Endodermal cell (in vitro differentiated cells): ENCODE measurements at places on chromosomes 2 and 18.

DNA sequence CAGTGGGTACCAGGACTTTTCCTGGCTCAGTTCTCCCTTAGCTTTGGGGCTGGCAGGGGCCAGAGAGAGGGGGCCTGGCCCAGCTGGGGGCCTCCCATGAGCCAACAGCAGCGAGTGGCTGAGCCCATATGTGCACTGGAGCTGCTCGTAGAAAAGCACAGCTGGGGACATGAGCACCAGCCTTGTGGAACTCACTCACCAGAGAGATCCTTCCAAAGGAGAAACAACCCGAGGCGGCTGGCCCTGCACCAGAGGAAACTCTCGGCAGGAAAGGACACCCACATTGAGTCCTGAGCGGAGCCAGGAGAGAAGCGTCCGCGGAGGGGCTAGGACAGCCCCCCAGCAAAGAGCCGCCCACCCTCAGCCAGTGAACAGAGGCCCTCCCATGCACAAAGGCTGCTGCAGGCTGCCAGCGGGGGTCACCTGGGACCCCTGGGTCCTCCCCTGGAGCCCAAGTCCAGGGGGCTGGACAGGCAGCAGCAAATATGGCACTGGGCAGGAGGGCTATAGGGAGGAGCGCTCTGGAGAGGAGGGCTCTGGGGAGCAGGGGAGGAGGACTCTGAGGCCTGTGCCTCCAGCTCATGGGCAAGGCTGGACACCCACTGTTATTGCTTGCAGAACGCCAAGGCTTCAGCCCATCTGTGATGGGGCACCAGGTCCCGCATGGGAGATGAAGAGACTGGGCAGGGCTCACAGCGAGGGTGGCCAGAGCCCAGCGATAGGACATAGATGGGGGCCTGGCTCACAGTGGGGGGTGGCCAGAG lies 42.1 kb upstream of the SNED1 start:
- peak; percentile 38 for DNase-seq

- DNase-seq: no peak
Measured at GRCh38 chr2:168323529-168324021, 76.2 kb upstream of the STK39 start.

GRCh38 chr18:49733321-49733720 lies 80.0 kb downstream of the ACAA2 start:
- DNase-seq: no peak

DNA sequence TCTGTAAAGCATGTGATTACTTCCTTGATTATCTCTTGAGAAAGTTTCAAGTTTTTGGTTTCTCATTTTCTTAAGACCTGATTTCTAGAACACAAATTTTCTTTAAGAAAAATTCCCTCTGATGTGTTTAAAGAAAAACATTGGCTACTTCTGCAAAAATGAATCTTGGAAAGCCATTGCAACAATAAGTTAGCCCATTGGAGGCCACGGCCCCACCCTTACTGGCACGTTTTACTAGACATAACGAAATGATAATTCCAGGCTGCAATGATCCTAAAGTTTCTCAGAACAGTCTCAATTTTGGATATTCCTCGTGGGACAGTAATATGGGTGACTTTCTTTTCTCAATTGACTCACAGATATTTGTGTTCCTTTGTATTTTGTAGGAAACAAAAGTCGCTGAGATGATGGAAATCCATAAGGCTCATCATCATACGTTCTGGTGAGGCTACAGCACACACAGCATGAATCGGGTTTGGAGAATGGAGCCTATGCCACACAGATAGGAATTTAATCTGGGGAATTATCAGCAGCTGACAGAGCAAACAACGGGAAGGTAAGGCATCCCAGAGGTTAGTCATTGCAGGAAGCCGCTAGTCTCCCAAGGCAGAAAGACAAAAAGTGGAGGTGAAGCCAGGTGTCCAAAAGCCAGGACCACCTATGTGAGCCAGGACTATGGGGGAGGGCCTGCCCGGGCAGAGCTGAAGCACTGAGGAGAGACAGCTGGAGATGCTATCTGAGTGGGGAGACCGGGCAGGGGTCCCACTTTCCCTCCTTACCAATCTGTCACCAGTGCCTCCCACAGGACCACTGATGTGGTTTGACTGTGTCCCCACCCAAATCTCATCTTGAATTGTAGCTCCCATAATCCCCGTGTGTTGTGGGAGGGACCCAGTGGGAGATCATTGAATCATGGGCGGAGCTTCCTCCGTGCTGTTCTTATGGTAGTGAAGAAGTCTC lies 35.9 kb downstream of the SOWAHC start:
- DNase-seq: no peak

DNA sequence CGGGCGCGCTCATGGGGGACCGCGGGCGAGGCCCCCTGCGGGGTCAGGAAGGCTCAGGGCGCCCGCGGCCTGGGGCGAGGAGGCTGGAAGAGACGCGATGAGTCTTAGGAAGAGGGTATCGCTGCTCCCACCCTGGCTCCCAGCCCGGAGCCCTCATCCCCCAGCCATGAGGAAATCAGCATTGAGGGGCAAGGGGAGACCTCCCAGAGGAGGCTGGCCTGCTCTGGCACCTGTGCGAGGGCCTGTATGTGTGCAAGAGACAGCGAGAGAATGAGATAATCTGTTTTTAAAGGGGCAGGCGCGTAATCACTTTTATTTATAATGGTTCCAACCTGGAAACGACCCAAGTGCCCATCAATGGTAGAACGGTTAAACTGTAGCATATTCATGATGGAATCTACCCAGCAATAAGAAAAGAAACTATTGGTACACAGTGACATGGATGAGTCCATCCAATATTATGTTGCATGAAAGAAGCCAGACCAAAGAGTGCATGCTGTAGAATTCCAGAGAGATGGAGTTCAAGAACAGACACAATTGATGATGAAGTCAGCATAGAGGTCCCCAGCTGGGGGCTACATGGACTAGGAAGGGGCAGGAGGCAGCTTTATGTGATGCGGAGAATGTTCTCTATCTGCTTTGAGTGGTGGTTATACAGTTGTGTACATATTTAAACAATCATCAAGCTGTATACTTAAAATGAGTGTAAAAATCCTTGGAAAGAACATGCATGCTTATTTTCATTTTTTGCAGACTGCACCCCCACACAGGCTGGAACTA lies 14.4 kb downstream of the FBXO41 start:
- DNase-seq: peak; percentile 27

- DNase-seq: no peak
Measured at GRCh38 chr18:52451256-52451655, 111.3 kb downstream of the DCC start.

GRCh38 chr2:44599130-44599529 lies 237.4 kb downstream of the CAMKMT start:
- DNase-seq: no peak

- peak; percentile 78 for DNase-seq
Measured at GRCh38 chr2:208033701-208034502, 8.6 kb upstream of the PLEKHM3 start.

- no peak for DNase-seq
Measured at GRCh38 chr2:130310881-130311280, 31.8 kb upstream of the IMP4 start.

- no peak for DNase-seq
Measured at GRCh38 chr2:55019526-55020258, 30.6 kb downstream of the RTN4 start.

DNA sequence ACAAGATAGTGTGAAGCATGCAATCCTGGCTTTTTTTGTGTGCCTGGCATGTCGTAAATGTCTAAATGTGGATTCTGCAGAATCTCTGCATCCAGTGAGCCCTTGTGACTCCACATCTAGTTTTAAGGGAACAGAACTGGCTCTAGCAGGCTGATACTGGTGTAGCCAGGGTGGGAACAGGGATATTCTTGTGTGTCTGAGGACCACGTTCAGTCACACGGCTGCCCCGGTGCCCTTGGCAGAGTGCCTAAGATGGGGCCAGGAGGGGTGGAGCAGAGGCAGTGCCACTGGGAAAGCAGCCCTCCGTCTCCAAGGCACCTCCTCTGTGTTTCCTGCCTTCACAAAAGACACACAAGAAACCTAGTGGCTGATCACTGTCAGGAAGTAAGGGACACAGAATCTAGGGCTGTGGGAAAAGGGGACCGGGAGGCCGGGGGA lies 91.5 kb upstream of the PARD3B start:
- DNase-seq: peak; percentile 59

GRCh38 chr18:40313030-40313642 lies 1641.9 kb upstream of the PIK3C3 start:
- DNase-seq: no peak

DNA sequence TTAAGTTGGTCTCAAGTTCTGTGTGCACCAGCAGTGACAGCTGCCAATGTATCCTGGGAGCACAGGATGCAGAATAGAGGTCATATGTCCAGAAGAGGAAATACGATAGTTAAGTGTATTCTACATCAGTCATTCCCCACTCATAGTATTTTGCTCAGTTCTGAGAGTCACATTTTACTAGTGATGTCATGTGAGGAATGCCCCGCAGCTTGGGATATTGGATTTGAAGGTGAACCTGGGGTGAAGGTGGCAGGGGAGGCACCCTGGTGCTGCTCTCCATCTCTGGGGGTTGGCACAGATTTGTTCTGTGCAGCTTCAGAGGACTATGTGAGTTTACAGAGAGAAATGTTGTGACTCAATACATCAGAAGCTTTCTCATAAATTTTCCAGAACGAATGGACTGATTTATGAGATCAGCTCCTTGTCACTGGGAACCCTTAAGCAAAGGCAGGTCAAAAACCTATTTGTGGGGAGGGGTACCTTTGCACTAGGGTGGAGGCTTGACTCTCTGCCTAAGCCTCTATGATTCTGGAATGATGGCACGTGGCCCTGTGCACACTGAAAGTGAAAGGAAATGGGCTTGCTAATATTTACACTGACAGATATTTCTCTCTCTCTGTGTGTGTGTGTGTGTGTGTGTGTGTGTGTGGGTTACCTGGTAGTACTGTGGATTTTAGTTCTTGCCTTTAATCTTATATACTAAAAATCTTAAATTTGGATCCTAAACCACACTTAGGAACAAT lies 95.9 kb downstream of the NEB start:
- no peak for DNase-seq

GRCh38 chr18:58861861-58862301 lies 2.8 kb upstream of the ZNF532 start:
- DNase-seq: peak; percentile 38

DNA sequence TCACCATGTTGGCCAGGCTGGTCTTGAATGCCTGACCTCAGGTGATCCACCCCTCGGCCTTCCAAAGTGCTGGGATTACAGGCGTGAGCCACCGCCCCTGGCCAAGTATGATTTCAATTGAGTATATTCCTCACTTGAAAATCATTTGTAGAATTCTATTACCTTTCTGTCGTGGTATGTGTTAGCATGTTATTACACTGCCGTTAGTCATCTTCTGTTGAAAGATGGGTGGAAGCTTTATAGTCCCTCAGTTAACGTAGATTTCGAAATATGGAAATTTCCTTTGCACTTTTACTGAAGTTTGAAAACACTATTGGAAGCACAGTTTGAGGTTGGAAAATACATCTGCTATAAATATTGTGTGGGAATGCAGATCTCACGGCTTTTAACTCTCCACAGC lies 14.7 kb downstream of the NIFK start:
- DNase-seq: no peak

DNA sequence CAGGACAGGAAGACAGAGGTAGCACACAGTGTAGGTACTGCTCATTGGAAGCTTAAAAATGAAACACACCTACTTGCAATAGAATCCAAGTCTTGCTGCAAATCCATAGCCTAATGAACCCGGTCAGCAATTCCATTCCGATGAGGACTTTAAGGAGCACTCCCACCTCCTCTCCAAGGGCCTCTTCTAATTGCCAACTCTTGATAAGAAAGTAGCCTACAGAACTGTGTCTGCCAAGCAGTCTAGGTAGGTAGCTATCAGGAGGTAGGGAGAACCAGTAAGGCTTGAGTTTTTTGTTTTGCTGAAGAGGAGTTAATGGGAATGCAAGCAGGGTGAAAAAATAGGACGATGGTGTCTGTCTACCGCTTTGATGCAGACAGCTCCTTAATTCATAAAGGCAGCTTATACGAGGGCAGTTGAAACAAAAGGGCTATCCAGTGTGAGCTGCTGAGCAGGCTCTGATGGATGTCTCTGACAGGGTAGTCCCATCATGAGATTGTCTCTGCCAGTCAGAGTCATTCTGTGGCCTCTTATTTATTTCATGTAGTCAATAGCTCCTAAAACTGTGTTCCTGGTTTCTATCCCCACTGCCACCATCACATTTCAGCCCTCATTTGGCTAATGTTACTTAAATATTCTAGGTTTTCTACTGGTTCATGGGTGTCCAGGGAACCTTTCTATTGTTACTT lies 155.6 kb upstream of the DNMT3A start:
- DNase-seq: no peak
